ENCODE measurements at places on chromosomes 2 and 18.

GRCh38 chr2:83168377-83168776, 1290.7 kb downstream of the SUCLG1 start:
- peak; percentile 20 for DNase-seq

- no peak for DNase-seq
These were observed 264.4 kb upstream of the SIX2 start for GRCh38 chr2:45273412-45274249.

GRCh38 chr2:112906276-112906675, 4.7 kb upstream of the IL37 start:
- no peak for DNase-seq

DNA sequence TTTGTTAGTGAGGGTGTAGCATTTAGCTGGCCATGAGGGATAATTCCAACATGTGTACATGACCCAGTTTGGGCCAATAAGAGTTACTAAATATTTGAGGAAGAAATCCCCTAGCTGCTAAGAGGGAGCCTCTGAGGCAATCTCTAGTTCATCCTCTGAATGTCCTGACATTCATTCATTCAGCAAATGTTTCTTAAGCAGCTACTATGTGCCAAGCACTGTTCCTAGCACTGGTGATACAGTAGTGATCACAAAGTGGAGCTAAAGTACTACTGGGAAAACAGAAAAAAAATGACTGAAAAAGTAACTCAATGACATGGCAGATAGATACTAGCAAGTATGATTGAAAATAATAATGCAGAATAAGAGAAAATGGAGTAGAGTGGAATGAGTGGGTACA, 79.8 kb upstream of the PID1 start:
- no peak for DNase-seq

DNA sequence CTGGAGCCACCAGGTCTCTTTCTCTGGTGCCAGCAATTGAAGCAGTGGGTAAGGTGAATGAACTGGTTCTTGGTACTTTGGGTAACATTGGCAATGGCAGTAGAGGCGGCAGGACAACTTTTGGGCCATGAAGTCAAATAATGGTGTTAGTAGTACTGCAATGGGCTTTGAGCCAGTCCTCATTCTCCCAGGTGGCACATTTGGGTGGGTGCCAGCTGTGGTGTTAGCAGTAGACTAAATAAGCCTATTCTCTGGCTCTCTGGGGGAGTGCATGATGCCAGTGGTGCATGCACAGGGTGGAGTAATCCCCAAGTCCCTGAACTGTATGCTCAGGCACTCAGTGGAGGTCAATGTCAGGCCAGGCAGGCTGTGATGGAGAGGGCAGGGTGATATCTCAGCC, 120.2 kb upstream of the LRRTM4 start:
- no peak for DNase-seq

GRCh38 chr18:13279181-13280069, 60.9 kb downstream of the LDLRAD4 start:
- no peak for DNase-seq

DNA sequence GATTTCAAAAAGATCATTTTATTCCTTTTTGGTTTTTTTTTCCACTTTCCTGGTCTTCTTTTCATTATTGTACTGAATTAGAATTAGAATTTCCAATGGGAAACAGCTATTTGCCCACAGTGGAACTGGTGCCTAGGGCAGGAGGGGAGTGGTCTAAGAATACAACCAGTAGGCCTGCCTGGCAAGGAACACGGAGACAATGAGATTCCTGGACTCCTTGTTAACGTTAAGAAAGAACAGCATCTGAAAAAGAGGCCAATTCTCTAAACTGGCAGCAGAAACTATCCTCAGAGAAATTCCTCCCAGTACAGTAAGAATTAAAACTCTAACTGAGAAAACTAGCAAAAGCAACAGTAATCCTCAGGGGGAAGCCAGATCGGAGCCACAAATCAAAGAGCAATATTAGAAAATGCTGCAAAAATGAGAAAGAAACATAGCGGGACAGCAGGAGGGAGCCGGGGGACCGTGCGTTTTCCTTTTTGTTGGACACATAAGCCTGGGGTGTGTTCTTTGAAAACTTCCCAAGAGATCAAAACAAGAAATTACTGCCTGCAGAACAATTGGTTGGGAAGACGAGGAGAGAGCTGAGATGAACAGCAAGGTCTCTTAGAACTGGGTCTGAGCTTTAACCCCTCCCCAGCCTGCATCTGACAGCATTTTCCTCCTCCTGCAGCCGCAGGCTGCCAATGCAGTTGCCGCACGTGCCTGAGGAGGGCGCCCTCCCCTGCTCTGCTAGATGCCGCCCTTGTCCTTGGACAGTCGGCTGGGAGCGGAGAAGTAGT, 776.0 kb downstream of the TSN start:
- DNase-seq: peak; percentile 12

DNA sequence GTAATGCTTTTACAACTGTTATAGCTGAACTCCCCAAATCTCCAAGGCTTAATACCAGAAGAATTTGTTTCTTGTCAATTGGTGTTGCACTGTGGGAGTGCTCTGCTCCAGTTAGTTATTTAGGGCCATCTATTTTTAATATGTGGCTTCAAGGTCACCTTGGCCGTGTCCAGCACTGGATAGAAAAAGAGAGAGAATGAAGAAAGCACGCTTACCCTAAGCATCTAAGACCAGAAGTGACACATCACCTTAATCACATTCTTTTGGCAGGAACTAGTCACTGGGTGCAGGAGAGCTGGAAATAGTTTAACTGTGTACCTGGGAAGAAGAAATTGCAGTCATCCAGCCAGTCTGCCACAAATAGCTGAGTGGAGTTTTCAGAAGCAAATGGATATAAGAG, 78.8 kb downstream of the VWC2L start:
- DNase-seq: no peak

- DNase-seq: peak; percentile 65
These were observed 81.9 kb downstream of the CDH2 start for GRCh38 chr18:28095041-28095440.

DNA sequence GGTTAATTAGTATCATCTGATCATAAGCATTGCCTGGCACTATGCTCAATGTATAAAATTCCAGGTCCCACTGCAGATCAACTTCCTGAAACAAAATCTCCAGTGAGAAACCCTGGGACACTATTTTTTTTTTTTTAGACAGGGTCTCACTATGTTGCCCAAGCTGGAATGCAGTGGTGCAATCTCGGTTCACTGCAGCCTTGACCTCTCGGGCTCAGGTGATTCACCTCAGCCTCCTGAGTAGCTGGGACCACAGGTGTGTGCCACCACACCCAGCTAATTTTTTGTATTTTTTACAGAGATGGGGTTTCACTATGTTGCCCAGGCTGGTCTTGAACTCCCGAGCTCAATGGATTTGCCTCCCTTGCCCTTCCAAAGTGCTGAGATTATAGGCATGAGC, 31.1 kb downstream of the DTNB start:
- DNase-seq: no peak

- no peak for DNase-seq
These were observed 28.8 kb downstream of the NEMP2 start for GRCh38 chr2:190505696-190506095.

- DNase-seq: no peak
These were observed 145.9 kb upstream of the RBMS1 start for GRCh38 chr2:160639472-160639871.

DNA sequence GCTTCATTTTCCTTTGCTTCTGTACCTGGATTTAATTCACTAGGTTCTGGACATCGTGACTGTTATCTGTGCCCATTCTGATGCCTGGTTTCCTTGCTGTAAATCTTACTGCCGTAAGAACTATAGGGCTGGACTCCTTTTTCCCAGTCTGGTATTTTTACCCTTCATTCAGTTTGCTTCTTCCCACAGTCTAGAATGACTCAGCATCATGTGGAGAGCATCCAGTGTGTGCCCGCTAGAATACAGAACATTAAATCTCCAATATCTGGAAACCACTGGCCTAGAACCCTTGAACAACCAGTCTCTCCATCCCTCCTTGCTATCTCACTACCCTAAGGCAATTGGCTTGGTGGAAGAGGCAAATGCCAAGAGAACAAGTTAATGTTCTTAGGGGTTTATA, 1075.4 kb upstream of the ZEB2 start:
- DNase-seq: peak; percentile 44

DNA sequence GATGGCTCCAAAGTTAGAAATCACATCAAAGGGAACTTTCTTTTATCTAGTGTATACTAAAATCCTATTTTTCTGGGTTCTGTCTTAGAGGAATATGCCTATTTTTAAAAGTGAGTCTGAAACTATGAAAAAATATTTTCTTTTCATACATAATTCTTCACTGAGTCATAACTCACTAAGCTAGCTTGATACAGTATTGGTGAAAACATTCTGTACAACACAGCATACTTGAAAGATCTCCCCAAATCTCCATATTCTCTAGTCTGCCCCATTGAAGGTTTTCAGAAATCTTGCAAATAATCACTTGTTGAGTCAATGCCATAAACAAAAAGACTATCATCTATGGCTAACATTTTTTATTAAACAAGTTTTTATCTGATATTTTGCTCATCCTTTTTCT, 44.5 kb downstream of the COL3A1 start:
- peak; percentile 70 for DNase-seq

DNA sequence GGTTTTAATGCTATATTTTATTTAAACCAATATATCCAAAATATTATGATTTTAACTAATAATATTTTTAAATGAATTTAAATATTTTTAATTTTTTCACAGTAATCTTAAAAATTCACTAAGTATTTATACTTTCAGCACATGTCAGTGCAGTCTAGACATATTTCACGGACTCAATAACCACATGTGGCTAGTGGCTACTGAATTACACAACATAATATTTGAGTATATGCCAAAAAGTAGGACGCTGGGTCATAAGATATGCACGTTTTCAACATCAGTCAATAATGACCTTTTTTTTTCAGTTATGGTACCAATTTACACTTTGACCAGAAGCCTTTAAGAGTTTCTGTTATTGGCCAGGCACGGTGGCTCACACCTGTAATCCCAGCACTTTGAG, 117.7 kb downstream of the GFPT1 start:
- peak; percentile 31 for DNase-seq

DNA sequence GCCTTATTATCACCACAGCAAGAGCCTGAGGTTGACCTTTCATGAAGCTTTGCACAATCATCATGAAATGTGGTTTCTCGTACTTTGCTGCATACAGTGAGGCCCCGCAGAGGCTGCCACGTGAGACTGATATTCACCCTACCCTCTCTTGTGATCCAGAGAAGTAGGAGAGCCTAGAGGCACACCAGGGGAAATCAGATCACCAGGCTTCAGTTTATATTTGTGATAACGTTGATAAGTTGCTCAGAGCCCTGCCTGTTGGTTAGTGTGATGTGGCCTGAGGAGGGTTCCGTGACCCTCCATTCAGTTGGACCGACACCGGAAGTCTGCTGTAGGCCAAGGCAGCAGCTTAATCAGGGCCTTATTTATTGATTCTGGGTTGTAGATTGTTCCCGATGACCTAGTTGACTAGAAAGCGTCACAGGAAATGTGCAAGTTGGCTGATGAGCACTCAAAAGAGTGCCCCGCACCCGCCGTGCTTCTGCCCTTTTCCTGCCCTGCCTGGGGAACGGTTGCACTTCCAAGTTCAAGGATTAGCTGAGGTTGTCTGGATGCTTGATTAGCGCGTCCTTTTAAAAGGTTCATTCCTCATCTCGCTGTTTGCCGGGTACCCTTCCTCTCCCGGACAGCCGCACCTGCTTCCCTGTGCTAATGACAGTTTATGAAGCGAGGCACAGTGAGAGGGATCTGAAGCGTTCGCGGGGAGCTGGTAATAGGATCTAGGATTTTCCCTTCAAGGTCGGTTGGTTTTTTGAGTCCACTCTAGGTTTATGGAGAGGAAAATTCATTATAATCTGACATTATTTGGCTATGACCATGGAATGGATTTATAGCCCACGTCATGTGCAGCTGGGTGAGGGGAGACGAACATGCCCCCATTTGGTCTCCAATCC, 146.4 kb downstream of the SH3RF3 start:
- DNase-seq: no peak

GRCh38 chr18:38751898-38752297, 1186.3 kb upstream of the CELF4 start:
- no peak for DNase-seq

DNA sequence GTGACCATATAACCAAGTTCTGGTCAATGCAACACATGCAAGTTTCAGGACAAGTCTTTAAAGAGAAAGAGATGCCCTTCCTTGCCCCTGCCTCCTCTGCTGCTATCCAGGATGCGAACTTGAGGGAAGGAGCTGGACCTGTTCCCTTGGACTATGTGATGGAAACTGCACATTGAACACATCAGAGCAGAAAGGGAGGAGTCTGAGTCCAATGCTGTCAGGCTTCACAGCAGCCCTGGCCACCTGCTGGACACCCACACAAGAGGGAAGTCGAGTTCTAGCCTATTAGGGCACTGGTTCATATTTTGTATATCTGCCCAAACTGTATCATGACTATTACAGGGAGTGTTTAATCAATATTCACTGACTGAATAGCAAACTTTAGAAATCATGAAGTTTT, 38.3 kb upstream of the TEX51 start:
- DNase-seq: no peak

GRCh38 chr2:235504441-235505180, 10.8 kb downstream of the AGAP1 start:
- DNase-seq: no peak

DNA sequence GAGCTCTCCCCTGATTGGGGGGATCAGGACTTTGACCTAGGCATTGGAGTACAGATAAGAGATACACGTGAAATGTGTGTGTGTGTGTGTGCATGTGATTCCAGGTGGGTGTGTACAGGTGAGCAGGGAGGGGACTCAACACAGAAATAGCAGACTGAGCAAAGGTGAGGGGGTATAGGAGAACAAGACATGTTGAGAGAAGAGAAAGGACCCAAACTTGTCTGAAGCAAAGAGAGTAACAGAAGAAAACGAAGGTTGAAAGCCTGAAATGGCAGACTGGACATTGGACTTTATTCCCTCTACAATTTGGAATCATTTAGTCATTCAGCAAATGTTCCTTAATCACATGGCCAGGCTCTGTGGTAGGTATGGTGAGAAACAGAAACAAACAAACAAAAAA, 23.3 kb downstream of the MRO start:
- DNase-seq: no peak

DNA sequence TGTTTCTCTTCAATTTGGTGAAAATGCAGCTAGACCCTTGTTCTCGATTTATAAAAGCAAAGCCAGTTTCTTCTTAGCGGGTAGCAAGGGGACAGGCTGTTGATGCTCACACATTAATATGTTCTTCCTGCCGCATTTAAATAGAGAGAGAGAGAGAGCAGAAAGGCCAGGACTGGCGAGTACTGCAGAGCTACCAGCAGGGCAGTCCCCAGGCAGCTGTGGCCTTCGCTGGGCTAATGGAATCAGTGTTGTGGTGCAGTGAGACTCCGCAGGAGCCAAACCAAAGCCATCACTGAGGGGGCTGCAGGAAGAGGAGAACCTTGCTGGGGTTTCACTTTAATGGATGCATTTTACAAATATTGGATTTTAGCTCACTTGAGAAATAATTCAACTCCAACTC, 223.6 kb downstream of the ACTR3 start:
- DNase-seq: no peak

GRCh38 chr2:75800456-75800855, 89.7 kb upstream of the GCFC2 start:
- DNase-seq: no peak

GRCh38 chr18:3466872-3467271, 16.9 kb downstream of the TGIF1 start:
- DNase-seq: no peak

- no peak for DNase-seq
These were observed 659 bp downstream of the CHMP1B start for GRCh38 chr18:11851806-11852337.

GRCh38 chr2:127611076-127611925, 34.7 kb upstream of the GPR17 start:
- DNase-seq: no peak
